ENCODE measurements at places on chromosomes 13 and 19.

- no peak for DNase-seq
These were observed 66.5 kb downstream of the SERP2 start for GRCh38 chr13:44440046-44440608.

- peak; percentile 70 for DNase-seq
These were observed 27.6 kb downstream of the ZNF607 start for GRCh38 chr19:37691881-37692504.

- no peak for DNase-seq
These were observed 12.4 kb downstream of the MAST3 start for GRCh38 chr19:18109733-18110608.

GRCh38 chr19:16003391-16003790 lies 54.6 kb downstream of the OR10H4 start:
- no peak for DNase-seq

DNA sequence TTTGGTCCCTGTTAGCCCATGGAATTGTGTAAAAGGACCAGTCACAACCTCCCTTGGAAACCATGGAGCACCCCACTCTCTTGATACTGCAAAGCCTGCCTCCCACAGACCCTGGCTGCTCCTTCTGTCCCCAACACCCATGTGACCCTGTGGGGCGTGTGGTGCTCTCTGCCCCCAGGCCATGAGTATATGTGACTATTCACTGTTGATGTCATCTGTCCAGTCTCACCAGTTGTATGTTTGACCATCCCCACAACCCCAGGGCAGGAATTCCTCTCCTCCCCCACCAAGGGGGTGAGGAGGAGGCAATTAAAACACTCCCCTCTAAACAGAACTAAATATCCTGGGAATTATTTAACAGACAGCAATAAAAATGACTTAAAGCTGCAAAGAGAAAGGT lies 35.2 kb downstream of the KCTD15 start:
- DNase-seq = no peak

DNA sequence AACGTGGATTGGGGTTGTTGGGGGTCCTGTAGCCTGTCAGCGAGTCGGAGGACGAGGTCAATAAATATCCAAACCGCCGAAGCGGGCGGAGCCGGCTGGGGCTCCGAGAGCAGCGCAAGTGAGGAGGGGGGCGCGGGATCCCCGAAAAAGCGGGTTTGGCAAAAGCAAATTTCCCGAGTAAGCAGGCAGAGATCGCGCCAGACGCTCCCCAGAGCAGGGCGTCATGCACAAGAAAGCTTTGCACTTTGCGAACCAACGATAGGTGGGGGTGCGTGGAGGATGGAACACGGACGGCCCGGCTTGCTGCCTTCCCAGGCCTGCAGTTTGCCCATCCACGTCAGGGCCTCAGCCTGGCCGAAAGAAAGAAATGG lies 754 bp upstream of the SIX5 start:
- no peak for DNase-seq

DNA sequence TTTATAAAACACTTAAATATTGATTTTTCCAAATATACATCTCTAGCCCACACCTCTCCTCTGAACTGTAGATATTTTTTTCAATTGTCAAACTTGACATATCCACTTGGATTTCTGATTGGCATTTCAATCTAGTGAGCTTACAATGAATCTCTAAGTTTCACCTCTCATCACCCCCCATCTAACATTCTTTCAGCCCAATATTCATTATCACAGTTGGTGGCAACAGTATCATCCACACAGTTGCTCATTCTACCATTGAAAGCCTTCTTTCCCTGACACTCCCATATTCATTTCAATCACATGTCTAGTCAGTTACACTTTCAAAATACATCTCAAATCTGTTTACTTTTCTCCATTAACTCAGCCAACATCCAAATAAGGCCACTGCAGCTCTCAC lies 385.2 kb downstream of the PCDH20 start:
- no peak for DNase-seq

DNA sequence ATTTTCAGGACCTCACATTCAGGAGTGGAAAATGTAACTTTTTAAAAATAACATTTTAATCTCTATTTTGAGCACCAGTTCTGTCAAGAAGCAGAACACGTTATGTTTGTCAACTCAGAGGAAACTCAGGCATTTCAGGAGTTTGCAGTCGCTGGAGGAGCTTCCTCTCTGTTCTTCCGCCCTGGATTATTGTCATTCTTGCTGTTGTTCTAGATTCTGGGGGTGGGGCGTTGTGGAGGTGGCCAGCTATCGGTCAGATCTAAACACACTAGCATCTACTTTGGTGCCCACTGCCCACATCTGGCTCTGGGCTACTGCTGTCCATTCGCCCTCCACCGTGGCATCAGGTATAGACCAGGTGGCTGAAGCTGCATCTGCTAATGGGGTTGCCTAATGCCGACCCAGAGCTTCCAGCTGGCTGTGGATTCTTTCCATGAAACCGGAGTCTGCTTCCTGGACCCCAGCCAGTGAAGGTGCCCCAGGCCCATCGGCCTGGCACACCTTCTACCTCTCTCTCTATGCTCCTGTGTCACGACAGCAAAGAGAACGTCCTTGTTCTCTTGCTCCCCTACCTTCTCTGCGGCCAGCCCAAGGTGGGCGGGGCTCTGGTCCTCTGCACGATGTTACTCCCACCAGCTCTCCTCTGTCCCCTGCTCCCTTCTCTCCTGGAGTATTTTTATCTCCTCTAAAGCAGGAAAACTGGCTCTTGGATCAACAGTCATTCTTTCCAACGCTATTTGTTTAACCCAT lies 36.7 kb upstream of the DGKH start:
- no peak for DNase-seq

DNA sequence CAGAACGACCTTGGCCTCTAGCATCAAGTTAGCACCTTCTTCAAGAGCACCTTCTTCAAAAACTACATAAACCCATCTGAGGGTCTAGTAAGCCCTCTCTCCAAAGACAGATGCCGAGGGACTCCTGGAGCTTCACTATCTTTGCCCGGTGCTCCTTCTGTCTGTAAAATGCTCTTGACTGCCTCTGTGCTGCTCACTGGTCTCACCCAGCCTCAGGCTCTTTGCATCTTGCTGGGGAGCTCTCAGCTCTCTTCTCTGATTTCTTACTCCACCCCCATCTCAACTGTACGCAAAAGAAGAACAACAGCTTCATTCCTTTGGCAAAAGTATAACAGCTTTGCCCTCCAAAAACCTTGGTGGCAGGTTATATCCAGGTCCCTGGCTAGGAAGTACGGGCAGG lies 404.2 kb downstream of the KLF12 start:
- no peak for DNase-seq

DNA sequence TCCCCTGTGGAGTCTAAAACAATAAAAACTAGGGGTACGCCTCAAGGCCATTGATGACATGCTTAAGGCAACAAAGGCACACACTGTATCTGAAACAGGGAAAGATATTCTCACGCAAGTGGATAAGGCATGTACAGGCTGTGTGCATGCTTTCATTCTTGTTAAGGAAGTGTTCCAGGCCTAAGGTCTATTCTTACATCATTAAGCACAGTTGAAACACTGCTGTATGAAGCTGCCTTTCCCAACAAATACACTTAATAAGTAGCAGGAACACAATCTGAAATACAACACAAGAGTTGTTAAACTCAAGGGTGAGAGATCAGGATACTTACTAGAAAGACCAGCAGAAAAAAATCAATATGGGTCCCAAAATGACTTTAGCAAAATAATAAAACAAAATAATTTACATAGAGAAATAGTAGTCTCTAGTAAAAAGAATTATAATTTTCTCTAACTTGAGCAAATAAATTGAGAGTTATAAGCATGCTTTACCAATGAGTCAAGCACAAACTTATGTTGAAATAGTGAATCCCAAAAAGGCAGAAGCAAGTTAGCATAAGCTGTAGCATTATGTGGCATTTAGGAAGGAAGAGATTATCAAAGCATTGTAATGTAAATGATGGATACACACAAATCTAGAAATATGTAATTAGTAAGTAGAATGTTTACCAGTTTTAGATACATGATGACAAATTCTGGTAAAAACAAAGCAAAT lies 796.9 kb downstream of the SLITRK1 start:
- no peak for DNase-seq

- DNase-seq = no peak
These were observed 23.3 kb downstream of the SMIM24 start for GRCh38 chr19:3456925-3457527.
